T-cell (primary cell): ENCODE measurements at places on chromosomes 1 and 21. TPM values are rescaled to one million over a fixed set of nuclear protein-coding genes. Genes with fewer than 3 reads are reported as not detected.

- no peaks in the 10 kb centered on the region for H3K27me3 ChIP-seq
- H3K36me3 ChIP-seq = no peaks in the 10 kb centered on the region
- no peak for DNase-seq
- H3K4me1 ChIP-seq = no peaks in the 10 kb centered on the region
Measured at GRCh38 chr1:41539418-41539805, 54.9 kb upstream of the EDN2 start.

CTTNBP2NL gene
- 0.51 TPM for total RNA-seq

DNA sequence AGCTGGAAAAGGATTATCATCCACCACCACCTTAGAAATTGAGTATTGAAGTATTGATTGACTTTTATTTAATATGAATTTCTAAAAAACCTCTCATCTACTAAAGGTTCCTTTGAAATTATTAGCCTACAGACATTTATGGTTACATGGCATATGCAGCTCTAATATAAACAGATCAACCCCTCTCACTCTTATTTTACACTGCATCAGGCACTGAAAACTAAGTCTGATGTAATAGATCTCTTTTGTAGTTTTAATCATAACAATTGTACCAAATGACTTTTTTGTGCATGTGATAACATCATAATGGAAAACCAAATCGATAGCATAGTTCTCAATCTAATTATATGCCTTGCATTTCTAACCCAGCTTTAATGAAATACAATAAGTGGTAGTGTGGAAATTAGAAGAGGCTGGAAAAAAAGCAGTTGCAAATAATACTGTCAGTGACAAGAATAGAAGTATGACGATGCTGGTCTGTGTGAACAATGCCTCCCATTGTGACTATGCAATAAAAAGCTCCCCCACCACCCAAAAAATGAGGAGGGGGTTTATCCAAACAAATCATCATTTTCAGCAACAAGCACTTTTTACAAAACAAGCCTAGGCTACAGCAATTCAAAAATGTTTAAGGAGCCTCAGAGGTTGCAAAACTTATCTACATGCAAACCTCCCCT lies 426.5 kb upstream of the NFIA start:
- H3K27me3 ChIP-seq = no peaks in the 10 kb centered on the region
- no peak overlapping the region for H3K27ac ChIP-seq
- H3K36me3 ChIP-seq = no peaks in the 10 kb centered on the region
- H3K4me1 ChIP-seq = no peaks in the 10 kb centered on the region
- DNase-seq = no peak

DNA sequence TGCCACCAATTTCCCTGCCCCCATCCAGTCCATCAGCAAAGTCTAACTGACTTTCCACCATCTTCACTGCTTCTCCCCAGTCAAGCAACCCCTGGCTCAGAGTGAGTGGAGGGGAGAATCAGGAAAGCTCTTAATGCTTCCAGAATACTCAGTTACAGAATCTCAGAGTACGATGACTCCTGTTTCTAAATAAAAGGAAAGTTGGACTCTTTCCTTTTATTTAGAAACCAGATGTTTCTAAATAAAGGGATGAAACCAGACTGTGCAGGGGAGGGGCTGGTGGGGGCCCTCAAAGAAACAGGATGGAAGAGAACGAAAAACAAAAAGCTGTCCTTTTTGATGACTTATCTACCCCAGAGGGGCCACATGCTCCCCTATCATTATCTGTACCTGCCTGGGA lies 85.2 kb upstream of the PPM1J start:
- no peaks in the 10 kb centered on the region for H3K4me1 ChIP-seq
- no peak overlapping the region for H3K27ac ChIP-seq
- H3K4me3 ChIP-seq = no peak overlapping the region
- no peak for DNase-seq
- no peaks in the 10 kb centered on the region for H3K36me3 ChIP-seq

OR2M3 gene
- not detected for total RNA-seq

GRCh38 chr1:86436041-86436440 lies 12.1 kb downstream of the CLCA2 start:
- H3K4me1 ChIP-seq = peaks cover under 1% of the 10 kb centered on the region
- H3K27ac ChIP-seq = no peak overlapping the region
- H3K36me3 ChIP-seq = no peaks in the 10 kb centered on the region
- H3K27me3 ChIP-seq = no peaks in the 10 kb centered on the region

DNA sequence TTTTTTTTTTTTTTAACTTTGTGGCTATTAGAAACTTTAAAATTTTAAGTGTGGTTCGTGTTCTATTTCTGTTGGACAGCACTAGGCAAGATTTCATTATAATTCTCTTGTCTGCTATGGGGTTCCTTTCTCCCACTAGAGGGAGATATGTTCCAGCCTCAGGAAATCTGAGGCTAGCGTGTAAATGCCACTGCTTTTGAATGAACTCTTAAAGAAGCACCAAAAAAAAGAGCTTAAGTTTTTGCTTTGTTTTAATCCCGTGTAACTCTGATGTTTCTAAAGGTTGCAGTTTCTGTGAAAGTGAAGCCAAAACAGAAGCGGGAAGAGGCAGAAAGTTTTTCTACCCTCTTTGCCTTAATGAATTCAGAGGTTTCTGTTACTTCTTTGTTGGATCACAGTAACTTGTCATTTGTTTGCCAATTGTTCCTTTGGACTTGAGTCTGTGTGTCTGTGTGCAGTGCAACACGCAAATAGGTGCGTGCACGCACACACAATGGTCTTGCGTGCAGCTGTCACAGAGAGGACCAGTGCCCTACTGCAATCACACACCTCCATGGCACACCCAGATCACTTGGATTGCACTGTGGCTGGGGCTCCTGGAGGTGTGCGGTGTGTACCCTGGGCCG lies 32.3 kb downstream of the HHAT start:
- H3K4me1 ChIP-seq = no peaks in the 10 kb centered on the region
- DNase-seq = no peak
- H3K27me3 ChIP-seq = no peaks in the 10 kb centered on the region

TRPM2 gene
- 4.0 TPM for total RNA-seq

- H3K4me1 ChIP-seq = no peaks in the 10 kb centered on the region
- no peaks in the 10 kb centered on the region for H3K36me3 ChIP-seq
- H3K4me3 ChIP-seq = no peak overlapping the region
- H3K27ac ChIP-seq = no peak overlapping the region
Measured at GRCh38 chr21:29904359-29905282, 35.2 kb downstream of the GRIK1 start.
